ENCODE measurements at places on chromosomes 5 and 9. TPM values are rescaled to one million over a fixed set of nuclear protein-coding genes. Genes with fewer than 3 reads are reported as not detected.

The GNPDA1 gene
- polyA plus RNA-seq, result 23.2 TPM

The FGF1 gene
- 3.6 TPM for polyA plus RNA-seq

The NSA2 gene
- polyA plus RNA-seq, result 197 TPM

The CDKN2B gene
- 0.63 TPM for polyA plus RNA-seq

The CORO2A gene
- polyA plus RNA-seq, result 1.9 TPM

The HRH2 gene
- polyA plus RNA-seq, result 2.6 TPM

The ARAP3 gene
- 6.8 TPM for polyA plus RNA-seq

The CNTFR gene
- 1.2 TPM for polyA plus RNA-seq

The TCF7 gene
- polyA plus RNA-seq, result 2.5 TPM

The ANKRD18A gene
- polyA plus RNA-seq, result 0.23 TPM

The SLC1A3 gene
- polyA plus RNA-seq, result 5.2 TPM

The SPOUT1 gene
- 18.5 TPM for polyA plus RNA-seq

The EPB41L4B gene
- polyA plus RNA-seq, result 14.0 TPM

The ITK gene
- polyA plus RNA-seq, result 1.9 TPM
